A549 (cell line): ENCODE measurements at places on chromosomes 2 and 18.

- peak; percentile 78 for DNase-seq
Observed at GRCh38 chr2:33395655-33396249, 80.7 kb upstream of the RASGRP3 start.

- DNase-seq, result no peak
Observed at GRCh38 chr18:43578706-43579105, 301.4 kb upstream of the SYT4 start.

GRCh38 chr2:43491065-43491639, 104.7 kb downstream of the THADA start:
- no peak for DNase-seq

DNA sequence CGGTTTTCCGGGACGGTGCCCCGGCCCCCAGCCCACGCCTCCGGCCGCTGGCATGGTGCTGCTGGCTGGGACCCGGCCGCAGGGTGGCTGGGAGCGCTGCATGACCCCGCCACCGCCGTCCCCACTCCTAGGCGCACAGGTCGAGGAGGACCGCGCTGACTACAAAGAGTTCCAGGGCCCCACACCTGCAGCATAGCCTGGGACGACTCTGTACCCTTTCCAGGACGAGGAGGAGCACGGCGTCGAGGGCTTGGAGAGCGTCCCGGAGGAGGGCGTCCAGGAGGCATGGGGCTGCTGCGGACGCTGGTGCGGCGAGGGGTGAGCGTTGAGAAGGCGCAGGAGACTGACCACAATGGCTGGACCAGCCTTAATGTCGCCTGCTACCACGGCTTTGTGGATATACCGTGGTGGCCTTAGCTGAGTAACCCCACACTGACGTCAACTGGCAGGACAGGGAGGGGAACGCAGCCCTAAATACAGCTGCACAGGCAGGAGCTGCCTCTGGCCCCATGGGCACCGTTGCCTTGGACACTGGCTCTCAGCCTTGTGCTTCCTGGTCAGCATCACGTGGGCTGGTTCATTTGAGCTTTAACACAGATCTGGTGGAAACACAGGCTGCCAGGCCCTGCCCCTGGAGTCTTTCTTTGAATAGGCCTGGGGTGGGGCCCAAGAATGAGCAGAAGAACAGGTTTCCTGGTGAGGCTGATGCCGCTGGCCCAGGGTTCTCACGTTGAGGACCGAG, 40.9 kb upstream of the TRIM43B start:
- no peak for DNase-seq

DNA sequence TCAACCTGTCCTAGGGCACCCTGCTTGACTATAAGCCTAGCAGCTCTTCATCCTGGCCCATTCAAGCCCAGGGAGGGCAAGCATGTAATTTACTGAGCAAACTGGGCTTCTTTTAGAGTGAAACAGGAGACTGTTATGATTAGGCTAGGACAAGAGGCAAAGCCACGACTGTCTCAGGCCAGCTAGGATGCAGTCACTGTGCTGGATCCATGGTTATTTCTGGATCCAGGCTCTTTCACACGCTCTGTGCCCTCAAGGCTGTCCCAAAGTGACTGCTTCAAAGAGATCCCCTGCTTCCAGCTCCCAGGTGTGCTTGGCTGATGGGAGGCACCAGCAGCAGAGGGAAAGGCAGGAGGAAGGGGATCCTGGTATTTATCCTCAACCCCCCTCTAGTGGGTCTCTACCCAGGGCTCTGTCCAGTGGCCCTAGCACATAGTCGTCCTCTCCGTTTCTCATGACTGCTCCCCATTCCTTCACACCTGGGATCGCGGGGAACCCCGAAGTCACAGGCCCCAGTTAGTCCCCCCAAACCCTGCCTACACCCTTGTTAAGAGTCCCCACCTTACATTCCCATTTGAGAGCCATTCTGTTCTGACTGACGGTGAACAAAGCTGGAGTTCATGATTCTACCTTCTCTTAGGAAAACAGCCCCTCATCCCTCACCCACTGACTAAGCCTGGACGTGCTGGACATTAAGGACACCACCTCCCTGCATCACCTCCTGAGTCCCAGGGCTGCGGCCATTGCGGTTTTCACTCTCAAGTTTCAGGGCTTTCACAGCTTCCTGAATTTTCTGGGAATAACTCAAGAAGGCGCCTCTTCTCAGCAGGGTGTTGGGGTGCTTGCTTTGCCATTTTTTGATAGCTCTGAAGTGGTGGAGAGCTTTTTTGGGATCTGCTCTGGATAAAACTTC, 63.2 kb downstream of the POLR1A start:
- no peak for DNase-seq

- DNase-seq, result no peak
Observed at GRCh38 chr18:32919799-32920198, 147.0 kb upstream of the KLHL14 start.

- DNase-seq, result no peak
Observed at GRCh38 chr2:26679867-26680266, 12.7 kb upstream of the KCNK3 start.

DNA sequence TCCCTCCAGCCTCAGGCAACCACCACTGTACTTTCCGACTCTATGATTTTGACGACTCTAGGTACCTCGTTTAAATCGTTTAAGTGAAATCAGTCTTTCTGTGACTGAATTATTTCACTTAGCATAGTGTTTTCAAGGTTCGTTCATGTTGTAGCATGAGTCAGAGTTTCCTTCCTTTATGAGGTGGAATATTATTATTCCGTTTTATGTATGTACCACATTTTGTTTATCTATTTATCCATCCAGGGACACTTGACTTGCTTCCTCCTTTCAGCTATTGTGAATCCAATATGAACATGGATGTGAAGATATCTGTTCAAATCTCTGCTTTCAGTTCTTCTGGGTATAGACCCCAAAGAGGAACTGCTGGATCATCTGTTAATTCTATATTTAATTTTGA, 19.1 kb downstream of the IL1R2 start:
- no peak for DNase-seq

GRCh38 chr2:32478889-32479620, 122.2 kb downstream of the BIRC6 start:
- DNase-seq, result no peak

GRCh38 chr2:150491943-150492342, 4.5 kb upstream of the RND3 start:
- DNase-seq, result no peak

DNA sequence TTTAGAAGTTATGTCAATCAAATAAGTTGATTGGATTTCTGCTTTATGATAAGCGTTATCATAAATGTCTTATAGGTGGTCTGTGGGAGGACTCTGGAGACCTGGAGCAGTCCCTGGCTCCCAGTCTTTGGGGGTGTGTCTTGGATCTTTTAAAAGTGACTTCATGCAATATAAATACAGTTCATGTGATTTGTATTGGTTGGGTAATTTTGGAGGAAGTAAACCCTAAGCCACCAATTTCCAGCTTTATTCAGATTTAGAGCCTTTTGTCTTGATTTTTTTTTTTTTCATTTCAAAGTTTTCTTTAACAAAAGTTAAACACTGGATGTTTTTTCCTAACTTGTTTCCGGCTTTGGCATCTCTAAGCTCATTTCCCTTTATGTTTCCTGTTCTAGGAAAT, 68.8 kb downstream of the MAP4K4 start:
- DNase-seq, result no peak

GRCh38 chr2:124254621-124255020, 229.5 kb downstream of the CNTNAP5 start:
- DNase-seq, result no peak

- DNase-seq, result no peak
Observed at GRCh38 chr2:182951948-182952663, 85.7 kb upstream of the FRZB start.

DNA sequence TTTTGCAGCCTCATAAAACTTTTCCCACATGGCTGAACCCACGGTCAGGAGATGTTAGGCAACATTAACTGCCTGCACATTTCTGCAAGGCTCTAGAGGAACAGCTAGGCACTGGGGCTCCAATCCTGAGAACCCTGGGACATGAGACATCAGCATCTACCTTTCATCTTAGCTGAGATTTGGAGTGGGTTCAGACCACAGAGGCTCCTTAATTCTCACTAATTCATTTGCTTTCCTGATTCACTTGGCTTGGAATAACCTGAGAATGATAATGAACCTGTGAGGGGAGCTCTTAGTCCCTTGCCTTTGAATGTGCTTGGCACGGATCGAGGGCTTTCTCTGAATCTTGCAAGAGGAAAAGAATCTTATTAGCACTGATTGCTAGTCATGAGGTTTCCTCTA, 266.2 kb downstream of the FIGN start:
- DNase-seq, result no peak

DNA sequence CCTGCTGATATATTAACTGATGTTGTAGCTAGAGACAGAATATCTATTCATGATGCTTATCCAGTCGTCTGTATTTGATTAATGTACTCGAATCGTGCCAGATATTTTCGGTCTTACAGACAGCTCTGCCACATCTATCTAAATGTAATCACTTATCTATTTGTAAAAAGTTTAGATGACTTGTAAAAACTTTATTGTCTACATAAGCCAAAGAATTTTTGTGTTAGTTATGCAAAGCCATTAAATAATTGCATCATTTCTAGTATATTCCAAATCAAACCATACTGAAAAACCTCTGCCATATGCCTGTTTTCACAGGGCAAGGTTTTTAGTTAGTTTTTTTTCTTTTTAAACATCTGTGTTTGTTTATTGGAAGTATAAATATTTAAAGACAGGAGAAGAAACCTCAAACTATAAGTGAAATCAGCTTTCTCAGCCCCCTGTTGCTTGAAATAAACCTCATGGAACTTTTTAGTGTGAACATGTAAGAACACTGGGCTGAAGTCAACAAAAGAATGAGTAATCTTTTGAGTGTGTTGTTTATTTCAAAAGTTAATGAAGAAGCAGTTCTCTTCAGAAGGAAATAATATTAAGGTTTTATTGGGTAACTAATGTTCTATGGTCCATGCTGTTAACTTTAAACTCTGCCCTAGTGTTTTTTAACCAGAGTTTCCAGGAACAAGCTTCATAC, 657.6 kb upstream of the SYT4 start:
- DNase-seq, result no peak

GRCh38 chr2:85560812-85561279, 447 bp downstream of the GGCX start:
- no peak for DNase-seq

DNA sequence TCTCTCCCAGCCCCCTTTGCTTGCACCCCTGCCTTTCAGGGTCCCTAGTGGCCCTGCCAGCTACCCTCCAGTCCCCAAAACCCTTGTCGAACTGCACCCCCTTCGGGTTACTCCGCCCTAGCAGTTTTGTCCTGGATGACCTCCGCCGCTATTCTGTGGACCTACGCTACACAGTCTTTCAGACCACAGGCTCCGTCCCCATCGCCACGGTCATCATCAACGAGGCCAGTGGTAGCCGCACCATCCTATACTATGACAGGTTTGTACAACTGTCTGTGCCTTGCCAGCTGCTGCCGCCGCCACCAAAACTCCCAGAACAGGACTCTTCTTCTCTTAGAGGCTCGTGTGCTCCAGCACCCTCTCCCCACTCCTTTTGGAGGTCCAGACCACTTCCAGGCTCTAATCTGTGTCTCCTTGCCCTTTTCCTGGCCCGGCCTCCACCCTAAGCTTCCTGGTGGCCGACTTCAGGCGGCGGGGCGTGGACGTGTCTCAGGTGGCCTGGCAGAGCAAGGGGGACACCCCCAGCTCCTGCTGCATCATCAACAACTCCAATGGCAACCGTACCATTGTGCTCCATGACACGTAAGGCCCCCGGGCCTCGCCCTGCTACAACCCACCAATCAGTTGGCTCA, 7.9 kb downstream of the KHK start:
- DNase-seq, result no peak

- DNase-seq, result no peak
Observed at GRCh38 chr2:11621410-11621809, 48.6 kb downstream of the NTSR2 start.

DNA sequence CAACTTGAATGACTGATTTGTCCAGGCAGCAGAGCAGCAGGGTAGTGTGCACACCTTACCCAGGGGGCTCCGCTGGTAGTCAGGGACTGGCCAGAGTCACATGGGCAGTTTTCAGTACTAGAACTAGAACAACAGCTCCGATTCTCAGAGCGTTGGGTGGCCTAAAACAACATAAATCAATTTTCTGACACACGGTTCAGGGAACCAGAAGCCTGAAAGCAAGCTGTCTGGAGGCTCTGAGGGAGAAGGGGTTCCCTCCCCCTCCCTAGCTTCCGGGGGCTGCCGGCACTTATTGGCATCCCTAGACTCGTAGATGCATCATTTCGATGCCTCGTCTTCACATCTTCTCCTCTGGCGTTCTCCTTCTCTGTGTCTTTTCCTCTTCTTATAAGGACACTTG, 13.4 kb upstream of the ITGB6 start:
- no peak for DNase-seq

DNA sequence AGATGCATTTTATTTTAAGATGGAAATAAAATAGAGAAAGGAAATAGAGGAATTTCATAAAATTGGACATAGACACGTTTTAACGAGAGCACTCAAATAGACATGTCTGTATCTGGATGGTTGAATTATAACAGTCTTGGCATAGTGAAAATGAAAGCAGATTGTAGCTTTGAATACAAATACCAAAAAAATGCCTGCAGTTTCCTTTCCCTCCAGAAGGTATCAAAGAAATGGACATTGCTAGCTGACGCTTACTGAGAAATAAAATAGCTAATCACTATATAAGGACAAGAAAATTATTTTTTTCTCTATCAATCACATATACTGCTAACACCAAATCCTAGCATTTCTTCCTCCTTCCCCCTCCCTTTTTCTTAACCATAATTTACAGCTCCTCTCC, 11.4 kb upstream of the MAPRE2 start:
- no peak for DNase-seq

DNA sequence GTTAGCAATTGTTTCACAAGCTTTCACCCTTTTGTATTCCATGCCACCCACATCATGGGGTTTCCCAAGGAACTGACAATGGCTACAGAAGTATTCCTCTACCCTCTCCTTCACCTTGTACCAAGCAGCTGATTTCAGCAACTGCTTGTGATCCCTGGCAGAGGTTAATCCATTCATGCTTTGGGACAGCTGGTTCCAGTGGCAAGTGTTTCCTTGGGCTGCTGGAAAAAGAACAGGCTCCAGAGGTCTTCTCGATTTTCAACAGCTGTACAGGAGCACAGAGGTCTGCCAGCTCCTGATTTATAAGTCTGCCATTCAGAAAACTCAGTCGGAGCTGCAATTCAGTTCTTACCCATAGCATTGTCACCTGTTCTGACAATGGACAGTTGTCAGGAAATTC, 239.2 kb upstream of the CWC22 start:
- no peak for DNase-seq
